ENCODE measurements at places on chromosomes 6 and 20.

- no peak for DNase-seq
Measured at GRCh38 chr6:42378536-42378935, 73.2 kb downstream of the TRERF1 start.

DNA sequence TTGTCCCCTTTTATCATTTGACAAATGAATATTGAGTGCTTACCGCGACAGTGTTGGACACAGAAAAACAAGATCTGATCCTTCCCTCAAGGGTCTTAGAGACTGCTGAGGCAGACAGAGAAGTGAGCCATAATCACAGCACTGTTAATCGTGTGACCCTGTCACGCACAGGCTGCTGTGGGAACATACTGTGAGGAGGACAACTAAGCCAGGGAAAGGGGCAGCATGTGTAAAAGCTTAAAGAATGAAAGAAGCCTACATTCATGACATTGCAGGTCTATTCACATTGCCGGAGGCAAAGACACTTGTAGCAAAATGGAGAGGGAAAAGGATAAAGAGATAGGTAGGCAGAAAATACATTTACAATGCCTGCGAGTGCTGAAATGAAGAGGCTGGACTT lies 32.7 kb downstream of the TRDN start:
- DNase-seq, result no peak

DNA sequence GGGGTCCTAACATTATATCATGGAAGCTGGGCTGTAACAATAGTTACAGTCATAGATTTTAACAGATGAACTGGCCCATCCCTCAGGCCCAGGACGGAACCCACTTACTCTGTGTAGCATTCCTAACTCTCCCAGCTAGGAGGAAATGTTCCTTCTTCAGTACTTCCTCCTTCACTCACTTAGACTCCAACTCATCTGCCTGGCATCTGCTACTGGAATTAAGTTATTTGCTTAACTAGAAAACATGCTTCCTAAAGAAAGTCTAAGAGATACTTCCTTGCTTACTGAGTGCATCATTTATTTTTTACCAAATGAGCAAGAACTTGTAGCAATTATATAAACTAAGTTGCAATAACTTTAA lies 20.5 kb downstream of the GCLC start:
- no peak for DNase-seq

DNA sequence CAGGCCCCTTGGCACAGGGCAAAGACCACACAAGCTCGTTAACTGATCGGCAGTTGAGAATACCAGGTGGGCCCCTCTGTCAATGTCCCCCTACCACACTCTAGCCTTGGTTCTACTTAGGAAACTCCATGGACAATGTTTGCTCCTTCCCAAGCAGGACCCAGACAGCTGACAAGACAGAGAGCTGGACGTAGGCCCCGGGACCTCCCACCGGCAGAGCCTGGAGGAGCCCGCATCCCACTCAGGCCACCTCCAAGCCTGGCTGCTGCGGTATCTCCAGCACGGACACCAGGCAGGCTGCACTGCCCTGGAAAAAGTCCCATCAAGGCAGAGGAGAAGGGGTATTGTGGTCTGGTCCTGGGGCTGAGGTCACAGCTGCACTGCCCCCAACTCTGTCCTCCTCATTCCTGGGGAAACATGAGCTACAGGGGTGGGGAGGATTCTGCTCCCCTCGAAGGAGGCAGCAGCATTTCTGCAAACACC lies 6.2 kb upstream of the GRM4 start:
- DNase-seq, result no peak

- no peak for DNase-seq
Measured at GRCh38 chr6:3356824-3357420, 98.2 kb downstream of the PSMG4 start.

- no peak for DNase-seq
Measured at GRCh38 chr6:158042245-158042798, 60.7 kb downstream of the SYNJ2 start.

DNA sequence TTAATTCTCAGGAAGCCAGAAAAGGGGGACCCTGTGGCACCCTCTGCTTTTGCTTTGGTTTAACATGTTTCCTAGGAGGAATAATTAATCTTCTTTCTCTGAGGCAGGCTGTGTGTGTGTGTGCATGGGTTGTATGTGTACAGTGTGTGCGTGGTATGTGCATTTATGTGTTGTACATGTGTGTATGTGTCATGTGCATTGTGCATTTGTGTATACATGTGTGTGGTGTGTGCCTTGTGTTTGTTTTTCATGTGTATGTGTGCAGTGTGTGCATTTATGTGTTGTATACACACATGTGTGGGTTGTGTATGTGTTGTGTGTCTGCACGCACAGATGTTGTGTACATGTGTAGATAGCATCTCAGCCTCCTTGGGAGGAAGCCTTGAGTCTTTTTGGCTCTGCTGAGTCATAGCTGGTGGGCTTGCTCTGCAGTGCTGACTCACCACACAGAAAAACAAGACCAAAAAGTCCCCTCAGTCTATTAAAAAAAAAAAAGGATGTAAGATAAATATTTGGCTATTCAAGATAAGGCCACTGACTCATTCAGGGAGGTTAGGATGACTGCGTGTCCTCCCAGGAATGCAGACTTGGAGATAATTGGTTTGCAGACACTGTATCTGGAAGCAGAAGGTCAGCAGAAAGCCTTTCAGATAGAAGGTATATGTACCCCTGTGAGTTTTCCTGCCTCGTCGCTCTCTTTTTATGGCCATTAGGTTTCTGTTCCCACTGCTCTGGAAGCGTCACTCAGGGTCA lies 58.6 kb downstream of the SYNJ2 start:
- no peak for DNase-seq

GRCh38 chr20:50066161-50066834 lies 46.7 kb downstream of the UBE2V1 start:
- DNase-seq, result no peak

DNA sequence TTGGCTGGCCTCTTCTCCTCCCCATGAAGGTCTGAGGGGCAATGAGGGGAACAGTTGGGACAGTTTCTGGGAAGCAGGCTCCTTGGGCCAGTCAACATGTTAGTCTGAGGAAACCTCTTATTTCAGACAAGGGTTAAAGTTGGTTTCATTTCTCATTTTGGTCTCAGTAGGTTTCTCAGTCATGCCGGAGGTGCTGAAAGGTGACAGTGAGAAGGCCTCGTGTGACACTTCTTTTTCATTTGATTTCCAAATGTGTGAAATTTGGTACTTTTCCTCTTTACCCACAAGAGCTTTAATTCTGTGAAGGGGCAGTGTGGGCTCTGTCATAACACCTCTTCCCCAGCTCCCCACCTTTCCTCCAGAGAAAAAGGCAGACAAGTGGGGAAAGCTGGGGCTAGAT lies 7.5 kb upstream of the GLP1R start:
- no peak for DNase-seq

GRCh38 chr6:71965404-71965803 lies 79.1 kb downstream of the RIMS1 start:
- DNase-seq, result no peak

DNA sequence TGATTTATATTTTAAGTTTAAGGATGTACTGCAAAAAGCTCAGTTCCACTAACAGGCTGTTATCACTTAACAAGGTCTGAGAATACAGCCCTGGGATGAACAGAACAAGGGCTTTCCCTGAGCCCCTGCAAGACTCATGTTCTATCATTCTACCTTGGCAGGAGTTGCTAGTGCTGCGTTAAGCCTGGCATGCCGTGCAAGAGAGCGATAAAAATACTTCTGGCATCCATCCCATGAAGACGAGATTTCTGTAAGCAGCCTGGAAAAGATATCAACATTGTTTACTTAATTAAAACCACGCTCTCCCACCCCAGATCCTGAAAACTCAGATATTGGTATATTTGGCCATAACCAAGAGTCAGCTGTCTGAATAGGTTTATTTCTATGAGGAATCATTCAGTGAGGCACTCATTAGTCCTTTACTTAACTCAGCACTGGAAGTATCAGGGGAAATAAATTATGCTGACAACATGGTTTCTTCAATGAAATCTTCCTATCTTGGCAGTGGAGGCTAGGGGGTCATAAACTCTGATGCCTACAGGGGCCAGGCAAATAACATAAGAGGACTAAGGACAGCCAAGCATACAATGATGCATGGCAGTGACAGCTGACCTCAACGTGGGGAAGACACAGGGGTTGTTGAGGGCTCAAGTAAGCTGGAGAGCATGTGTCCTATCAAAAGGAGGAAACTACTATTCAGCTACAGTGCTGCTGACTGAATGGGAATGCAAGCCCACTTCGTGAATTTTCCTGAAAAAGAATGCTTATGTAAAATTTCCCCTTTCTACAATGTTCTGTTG lies 37.6 kb upstream of the LYRM2 start:
- no peak for DNase-seq

DNA sequence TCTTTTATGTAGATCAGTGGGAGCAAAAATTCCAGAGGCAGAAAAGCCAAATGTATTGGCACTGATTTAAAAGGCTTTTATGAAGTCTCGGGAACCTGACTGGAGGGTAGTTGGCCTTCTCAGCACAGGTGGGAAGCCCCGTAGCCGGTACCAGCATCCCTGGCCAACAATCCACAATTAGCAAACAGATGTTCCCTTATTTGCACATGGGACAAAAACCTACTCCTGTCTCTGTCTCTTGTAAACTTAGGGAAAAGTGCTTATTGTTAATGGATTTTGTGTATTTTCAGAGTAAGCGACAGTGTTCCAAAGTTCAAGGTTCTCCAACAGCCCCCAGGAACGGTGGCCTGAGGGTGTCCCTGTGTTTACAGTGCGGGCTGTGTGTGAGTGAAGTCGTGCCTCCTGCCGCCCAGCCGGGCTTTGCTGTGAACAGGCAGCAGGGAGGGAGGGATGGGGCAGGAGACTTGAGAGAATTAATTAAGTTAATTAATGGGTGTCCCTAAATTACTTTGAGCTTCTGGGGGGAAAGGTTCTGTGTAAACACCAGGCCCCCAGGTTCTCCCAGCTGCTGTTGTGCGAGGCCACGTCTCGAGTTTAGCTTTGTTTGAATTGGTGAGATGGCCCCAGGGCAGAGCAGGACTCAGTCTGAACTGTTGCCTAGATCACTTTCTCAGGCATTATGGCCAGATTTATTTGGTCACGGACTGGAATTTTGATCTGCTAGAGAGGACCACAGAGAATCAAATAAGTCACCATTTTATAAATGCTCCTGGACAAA lies 3.9 kb downstream of the SYNJ2 start:
- no peak for DNase-seq

DNA sequence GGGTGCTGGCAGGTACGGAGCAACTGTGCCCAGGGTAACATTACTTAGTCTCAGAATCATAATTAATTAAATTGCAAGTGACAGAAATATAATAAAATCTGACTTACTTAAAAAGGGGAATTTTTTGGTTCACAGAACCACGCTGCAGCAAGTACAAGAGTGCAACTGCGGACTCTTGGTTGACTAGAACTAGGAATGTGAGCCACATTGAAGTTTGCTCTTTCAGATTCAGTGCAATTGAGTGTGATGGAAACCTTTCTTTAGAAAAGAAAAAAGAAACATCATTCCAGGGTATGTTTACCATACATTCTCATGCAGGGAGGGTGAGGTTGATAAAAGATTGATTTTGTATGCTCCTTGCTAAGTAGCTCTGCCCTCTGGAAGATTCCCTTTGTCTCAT lies 45.0 kb upstream of the GGTLC1 start:
- no peak for DNase-seq

DNA sequence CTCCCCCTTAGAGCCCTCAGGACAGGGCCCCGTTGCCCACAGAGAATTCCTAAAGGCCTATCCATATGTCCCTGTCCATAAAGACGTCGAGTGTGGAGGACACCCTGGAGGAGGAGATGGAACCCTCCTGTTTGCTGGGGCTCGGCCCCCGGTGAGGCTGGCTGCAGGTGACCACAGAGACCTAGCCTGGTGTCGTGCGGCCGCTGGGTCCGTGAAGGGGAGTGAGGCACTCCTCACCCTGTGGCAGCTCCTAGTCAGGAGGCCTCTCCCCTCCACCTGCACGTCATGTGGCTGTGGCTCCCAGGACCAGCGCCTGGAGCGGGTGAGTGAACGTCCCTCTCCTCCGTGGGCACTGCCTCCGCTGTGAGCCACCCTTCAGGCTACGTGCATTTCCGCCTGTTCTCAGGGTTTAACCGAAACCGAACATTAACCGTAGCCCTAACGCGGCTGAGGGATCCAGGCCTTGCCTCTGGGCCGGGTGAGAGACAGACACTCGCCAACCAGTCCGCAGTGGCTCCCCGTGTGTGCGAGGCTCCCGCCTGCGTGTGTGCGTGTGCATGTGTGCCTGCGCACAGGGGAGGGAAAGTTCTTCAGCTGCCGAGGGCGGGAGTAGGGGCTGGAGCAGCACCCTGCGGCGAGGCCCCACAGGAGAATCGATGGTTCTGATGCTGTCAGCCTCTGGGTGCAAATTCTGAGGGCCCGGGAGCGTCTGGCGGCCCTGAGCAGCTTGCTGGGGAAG lies 5.9 kb upstream of the TCEA2 start:
- DNase-seq, result no peak

GRCh38 chr6:161027385-161027784 lies 35.8 kb downstream of the MAP3K4 start:
- DNase-seq, result no peak

GRCh38 chr20:40983898-40984297 lies 44.7 kb upstream of the TOP1 start:
- no peak for DNase-seq

DNA sequence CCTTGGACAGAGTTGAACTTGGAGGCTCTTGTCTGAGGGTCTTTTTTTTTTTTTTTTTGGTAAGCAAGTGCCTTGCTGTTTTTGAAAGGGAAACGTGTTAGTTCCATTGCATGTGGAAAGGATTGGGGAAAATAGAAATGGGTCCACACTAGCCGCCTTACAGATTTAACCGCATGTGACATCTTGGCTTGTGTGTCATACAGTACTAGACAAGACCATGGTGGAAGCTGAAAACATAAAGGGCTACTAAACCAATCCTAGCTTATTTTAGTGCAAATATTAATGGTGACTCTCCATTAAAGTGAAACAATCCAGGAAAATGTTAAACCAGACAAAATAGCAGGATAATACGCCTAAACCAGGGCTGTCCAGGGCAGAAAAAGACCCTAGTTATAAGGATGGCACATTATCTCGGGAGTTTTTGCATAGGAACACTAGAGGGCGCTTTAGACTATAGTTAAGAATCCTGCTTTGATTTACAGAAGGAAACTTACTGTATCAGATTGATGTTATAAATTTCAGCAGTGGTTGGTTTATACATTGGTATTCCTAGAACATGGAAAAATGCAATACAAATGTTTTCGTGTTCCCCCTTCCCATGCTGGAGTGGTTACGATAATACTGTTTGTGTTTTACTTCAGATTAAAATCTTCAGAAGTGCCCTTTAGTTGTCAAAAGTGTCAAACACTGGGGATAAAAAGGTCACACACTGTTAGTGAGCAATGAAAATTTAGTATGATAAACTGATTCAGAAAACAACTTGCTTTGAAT lies 59.8 kb upstream of the DEK start:
- no peak for DNase-seq

GRCh38 chr20:58081846-58082245 lies 146.6 kb downstream of the ANKRD60 start:
- no peak for DNase-seq
